CMK (cell line): ENCODE measurements at places on chromosomes 3 and 15.
A peak's percentile ranks its signal among the peaks of the same experiment; 100 is the strongest.

DNA sequence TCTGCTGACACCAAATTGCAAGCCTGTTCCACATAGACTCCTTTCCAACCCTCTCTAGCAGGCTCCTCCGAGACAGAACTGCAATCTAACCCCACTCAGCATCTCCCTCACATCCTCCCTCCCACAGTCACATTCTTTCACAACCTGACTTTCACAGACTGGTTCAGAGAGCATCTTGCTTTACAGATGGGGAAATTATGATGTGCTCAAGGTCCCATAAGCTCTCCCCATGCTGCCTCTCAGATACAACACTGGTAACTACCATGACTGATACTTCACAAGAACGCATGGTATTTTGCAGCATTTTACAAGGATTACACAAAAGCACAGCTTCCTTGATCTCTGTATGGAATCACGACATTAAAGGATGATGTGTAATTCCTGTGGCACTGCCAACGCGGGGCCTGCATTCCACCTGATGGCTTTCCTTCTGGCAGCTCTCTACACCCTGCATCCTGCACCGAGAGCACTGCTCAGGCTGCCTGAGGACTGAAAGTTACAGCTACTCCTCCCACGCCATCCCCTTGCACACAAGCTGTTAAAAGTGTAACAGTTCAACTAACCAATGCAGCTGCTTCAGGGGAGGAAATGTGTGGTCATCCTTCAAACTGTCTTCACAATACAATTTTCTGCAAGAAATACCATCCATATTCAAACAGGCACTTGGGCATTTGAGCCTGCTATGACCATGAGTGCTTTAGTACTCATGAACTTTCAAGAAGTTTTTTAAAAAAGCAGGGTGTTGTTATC is 27.6 kb downstream of the TBC1D2B start:
- DNase-seq: no peak

DNA sequence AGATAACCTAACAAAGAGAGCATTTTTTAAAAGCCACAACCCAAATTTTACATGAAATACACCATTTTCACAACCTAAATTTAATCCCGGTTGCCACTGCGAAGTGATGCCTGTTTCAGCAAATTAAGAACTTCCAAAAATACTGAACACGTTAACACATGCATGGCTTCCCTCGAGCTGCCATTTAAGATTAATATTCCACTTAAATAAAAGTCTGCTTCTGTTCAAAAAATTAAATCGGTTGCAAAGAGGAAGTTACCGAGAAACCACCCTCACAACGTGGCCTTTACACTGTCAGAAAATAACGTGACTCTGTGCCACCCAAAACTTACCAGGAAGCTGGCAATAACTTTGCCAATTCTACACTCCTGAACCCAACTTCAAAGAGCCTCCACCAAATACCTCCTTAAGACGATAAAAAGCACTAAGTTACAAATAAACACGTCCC is 1.2 kb downstream of the TBL1XR1 start:
- DNase-seq: no peak

DNA sequence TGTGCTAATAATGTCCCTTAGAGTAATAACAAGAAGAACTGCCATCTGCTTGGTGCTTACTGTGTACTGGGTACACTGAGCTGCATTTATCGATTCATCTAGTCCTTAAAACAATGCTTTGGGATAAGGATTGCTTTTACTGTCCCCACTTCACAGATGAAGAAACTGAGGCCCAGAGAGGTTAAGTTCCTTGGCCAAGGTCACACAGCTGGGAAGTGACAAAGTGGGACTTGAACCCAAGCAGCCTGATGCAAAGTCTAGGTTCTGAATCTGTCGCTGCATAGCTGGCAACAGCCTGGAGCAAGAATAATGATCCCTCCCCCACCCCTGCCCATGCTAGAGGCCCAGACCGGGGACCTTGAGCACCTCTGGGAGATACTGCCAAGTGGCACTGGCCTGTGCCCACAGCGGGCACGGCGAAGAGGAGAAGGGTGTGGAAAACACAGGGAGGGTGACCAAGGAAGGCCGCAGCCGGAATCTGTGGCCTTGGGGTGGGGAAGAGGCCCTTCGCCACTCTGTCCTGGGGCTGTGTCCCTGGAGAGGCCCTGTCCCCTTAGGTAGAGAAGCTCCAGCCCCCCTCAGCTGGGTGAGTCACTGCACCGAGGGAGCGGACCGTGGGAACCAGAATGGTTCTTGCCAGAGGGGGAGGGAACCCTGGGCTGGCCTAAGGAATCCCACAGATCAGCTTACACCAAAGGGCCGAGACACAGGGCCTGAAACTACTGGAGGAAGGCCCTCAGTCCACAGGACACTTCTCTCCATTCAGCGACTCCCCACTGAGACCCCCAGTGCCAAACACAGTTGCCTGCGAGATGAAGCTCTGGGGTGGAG is 3.5 kb downstream of the PLXND1 start:
- DNase-seq: no peak

GRCh38 chr15:72389231-72389630 is 8.9 kb upstream of the TMEM202 start:
- DNase-seq: no peak

GRCh38 chr3:15771444-15771843 is 26.3 kb downstream of the ANKRD28 start:
- DNase-seq: no peak

DNA sequence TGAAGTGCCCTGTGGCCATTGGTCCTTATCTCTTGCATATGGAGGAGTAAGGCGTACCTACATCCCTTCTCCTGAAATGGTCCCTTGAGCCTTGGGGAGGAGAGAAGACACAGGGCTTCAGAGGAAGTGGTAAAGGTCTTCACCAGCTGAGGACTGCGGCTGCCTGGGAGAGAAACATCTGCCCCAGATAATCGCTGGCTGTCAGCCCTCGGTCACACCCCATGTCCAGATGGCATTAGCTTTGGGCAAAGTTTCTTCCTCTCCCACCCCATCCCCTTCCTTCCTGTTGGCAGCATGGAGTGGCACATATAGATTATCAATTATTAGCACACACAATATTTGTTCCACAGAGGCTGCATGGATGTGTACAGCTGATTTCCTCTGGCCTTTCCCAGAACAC is 61.6 kb downstream of the LRTM1 start:
- DNase-seq: peak; percentile 93

DNA sequence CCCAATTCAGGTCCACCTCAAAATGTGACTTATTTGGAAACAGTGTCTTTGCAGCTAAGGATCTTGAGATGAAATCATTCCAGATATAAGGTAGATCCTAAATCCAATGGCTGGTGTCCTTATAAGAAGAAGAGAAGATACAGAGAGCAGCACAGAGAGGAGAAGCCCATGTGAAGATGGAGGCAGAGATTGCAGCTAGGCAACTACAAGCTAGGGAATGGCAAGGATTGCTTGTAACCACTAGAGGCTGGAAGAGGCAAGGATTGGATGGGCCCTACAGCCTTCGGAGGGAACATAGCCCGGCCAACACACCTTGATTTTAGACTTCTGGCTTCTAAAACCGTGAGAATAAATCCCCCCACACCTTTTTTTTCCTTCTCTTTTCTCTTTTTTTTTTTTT is 38.5 kb downstream of the SYN2 start:
- no peak for DNase-seq

- DNase-seq: no peak
These were observed 31.0 kb upstream of the FAM3D start for GRCh38 chr3:58697561-58697960.

DNA sequence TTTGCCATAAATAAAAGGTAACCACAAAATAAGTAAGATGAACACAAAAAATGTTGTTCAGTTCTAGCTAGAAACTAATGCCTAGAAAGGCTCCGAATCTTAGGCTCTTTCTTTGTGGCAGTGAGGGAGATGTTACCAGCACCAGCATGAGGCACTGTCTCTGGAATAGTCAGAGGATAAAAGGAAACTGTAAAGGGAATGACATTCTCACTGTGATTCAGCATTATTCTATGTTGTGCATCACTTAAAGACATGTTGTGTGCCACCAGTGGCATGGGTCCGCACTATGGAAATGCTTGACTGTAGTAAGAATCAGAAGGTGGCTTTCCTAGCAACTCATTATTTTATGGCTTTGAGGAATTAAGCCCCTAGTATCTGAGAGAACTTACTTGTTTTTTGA is 70.8 kb downstream of the SEC22A start:
- DNase-seq: no peak

- DNase-seq: no peak
These were observed 11.8 kb upstream of the SLC6A11 start for GRCh38 chr3:10804183-10804648.

DNA sequence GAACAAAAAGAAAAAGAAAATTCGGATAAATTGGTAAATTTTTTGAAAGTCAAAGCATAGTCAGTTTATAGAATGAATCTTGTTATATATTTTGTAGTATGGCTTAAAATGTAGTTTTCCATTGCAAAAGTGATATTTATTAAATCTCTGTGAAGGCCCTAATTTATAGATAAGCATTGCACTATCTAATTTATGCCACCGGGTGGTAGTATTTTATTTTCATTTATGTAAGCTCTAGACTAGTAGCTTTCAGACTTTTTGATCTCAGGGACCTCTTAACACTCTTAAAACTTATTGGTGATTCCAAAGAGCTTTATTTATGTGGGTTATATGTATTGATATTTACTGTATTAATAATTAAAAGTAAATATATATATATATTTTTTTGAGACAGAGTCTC is 133.9 kb upstream of the LRRFIP2 start:
- DNase-seq: no peak

GRCh38 chr3:127820221-127820825 is 2.0 kb downstream of the MGLL start:
- DNase-seq: no peak

DNA sequence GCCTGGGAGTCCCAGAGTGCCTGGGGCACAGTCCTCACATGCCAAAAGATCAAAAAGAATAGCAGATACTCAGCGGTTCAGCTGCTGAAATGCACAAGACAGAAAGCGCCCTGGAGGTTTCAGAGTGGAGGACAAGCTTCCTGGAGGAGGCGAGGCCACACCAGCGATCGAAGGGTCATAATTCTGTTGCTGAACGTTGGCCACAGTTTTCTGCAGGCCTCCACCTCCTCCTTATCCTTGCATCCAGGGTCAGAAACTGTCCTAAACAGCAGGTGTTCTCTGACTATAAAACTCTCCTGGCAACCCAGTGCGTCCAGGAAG is 220.3 kb upstream of the LINGO1 start:
- no peak for DNase-seq

DNA sequence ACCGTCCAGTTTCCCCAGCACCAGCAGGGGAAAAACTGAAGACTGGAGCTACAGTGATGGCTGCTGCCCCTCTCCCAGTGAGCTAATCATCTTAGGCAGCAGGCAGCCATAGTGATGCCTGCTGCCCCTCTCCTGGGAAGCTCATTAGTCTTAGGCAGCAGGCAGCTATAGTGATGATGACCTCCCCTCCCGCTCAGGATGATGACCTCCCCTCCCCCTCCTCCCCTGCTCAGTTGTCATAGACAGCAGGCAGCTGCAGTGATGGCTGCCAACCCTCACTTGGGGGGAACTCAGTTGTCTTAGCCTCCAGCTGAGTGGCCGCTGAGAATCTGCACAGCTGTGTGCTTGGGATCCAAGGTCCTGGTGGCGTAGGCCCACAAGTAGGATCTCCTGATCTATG is 80.9 kb upstream of the MANF start:
- no peak for DNase-seq

GRCh38 chr3:94758751-94759150 is 695.9 kb downstream of the NSUN3 start:
- no peak for DNase-seq

- no peak for DNase-seq
These were observed 8.7 kb downstream of the NSMCE3 start for GRCh38 chr15:29260896-29261295.

- DNase-seq: no peak
These were observed 43.7 kb downstream of the PARP15 start for GRCh38 chr3:122621112-122621511.

DNA sequence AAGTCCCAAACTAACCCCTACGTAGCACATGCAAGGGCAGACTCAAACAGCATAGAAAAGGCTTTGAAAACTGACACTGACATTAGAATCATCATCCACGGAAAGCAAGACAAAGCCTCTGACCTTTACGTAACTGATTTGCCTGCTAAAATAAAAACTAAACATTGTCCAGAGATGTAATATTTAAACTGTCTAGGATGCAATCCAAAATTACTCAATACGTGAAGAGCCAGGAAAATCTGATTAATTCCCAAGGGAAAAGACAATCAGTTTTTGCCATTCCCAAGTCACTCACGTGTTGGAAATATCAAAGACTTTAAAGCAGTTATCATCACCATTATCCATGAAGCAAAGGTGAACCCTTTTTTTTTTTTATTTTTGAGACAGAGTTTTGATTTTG is 13.3 kb upstream of the IQCF1 start:
- no peak for DNase-seq

GRCh38 chr3:144381607-144382006 is 410.0 kb downstream of the DIPK2A start:
- DNase-seq: no peak

DNA sequence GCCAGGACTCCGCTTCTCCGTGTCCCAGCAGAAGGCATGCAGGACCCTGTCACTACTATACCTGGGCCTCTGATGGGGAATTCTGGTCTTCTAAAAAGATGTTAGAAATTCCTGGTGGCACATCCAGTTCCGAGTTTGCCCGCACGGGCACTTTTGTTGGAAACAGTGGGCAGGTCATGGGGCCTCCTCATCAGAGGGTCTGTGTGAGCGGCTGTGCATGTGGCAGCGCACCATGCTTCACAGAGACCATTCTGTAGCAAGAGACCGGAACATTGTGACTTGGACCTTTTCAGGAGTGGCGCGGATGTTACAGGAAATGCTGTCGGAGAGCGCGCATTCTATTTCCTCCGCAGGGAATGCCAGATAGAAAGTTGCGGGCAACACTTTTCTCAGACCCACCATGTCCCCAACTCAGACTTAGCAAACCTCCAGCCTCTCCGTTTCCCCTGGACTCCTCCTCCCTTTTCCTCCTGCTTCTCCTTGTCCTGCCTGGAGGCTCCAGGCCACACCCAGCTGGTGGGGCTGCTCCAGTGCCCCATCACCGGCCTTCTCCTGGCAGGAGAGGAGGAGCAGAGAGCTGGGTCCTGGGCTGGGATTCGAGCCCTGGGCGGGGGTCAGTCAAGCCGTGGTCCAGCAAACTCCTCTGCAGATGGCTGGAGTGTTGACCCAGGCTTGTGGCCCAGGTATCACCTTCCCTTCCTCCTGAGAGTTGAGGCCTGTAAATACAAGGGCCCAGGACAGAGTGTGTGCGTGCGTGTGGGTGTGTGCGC is 46.6 kb downstream of the KLF13 start:
- no peak for DNase-seq

DNA sequence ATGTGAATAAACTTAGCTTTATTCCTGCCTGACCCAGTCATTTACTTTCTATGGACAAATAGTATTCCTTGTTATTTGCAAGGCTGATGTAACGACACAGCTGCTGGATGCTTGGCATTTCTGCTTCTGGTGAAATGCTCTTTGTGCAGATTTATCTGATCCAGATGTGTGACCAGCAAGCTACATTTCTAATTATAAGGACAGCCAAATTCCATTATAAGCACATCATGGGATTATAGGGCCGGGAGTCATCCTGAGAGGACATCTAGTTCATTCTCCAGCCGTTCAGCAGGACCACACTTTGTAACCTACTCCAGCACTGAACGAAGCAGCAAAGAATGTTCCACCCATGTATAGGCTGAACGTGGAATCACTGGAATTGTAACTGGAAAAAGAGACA is 42.9 kb downstream of the FNDC3B start:
- no peak for DNase-seq

GRCh38 chr3:132593947-132594323 is 3.1 kb upstream of the ACKR4 start:
- DNase-seq: no peak
